ENCODE measurements at places on chromosomes 12 and 14.

DNA sequence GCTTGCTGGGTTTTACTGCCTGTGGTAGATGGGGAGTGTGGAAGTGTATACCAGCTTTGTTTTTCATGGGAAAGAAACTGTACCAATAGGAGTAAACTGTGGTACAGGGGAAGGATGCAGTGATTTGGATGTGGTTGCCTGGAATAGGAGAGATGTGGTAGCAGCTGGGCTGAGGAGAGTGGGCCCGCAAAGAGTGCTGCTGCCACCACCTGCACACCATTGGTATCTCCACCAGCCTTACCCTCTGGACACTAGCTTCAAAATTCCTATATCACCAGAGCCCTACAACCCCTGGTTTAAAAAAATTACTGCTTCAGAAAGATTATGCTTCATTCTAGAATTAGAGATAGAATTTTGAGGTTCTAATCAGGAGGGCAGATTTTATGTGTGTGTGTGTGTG, 53.6 kb downstream of the AKAP6 start:
- DNase-seq, result peak; percentile 27

GRCh38 chr14:68722968-68723566, 69.8 kb downstream of the ZFP36L1 start:
- DNase-seq, result no peak

- DNase-seq, result no peak
Measured at GRCh38 chr12:59698600-59698999, 102.8 kb downstream of the SLC16A7 start.

- no peak for DNase-seq
Measured at GRCh38 chr14:56221382-56222128, 103.3 kb downstream of the PELI2 start.

GRCh38 chr12:54036620-54037359, 3.9 kb downstream of the HOXC5 start:
- no peak for DNase-seq

GRCh38 chr14:102891111-102891510, 31.4 kb upstream of the AMN start:
- DNase-seq, result no peak

GRCh38 chr12:16272222-16272621, 5.3 kb downstream of the SLC15A5 start:
- DNase-seq, result no peak

- no peak for DNase-seq
Measured at GRCh38 chr12:132653567-132654290, 33.4 kb downstream of the POLE start.

DNA sequence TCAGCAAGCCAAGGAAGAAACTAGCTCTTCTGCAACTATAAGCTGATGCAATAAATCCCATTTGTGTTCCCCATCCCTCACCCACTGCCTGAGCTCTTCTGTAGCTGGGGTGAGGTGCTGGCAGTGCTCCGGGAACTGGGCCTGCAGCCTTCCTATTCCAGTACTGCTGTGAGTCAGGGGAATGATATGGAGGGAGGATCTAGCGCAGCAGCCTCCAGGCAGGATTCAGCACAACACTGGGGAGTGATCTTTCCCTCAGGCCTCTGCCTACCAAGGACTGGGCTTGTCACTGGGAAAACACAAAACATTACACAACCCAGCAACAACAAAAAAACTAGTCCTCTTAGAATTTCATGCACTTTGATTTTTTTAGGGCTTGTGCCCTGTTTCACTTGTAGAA, 58.7 kb downstream of the ST8SIA1 start:
- DNase-seq, result no peak

DNA sequence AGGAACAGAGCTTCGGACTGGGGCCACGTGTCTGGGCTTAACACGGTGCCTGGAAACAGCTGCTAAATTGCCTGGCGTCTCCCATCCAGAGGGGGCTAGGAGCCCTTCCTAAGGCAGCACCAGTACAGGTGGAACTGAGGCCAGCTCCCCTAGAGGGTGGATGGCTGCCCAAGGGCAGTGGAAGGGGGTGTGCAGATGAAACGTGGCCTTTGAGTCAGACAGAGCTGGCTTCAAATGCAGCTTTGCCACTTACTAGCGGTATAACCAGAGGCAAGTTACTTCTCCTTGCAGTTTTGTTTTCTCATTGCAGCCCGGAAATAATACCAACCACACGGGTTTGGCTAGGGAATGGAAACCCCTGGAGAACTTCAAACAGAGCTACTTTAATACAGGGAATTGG, 59.3 kb upstream of the SLC24A4 start:
- no peak for DNase-seq

- no peak for DNase-seq
Measured at GRCh38 chr12:93868771-93869170, 191.6 kb downstream of the CRADD start.

- DNase-seq, result no peak
Measured at GRCh38 chr14:101049511-101049910, 146.0 kb upstream of the RTL1 start.

DNA sequence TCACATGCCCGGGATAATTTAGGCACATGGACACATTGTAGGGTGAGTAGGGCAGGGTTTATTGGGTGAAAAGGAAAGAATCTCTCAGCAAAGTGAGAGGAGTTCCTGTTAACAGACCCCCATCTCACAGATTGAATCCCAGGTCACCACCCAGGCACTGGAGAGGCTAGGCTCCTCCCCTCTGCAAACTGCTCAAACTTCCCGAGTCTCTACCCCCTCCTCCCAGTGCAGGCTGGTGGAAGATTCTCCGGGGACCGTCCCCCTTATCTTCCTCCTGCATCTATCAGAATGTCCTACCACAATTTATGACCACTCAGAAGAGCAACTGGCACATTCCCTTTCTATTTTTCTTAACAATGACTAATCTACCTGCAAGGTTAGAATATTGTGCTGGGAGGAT, 126.0 kb downstream of the NTF3 start:
- DNase-seq, result no peak

- DNase-seq, result no peak
Measured at GRCh38 chr14:61493239-61493638, 171.9 kb downstream of the PRKCH start.

- no peak for DNase-seq
Measured at GRCh38 chr14:105316968-105317510, 2.5 kb downstream of the PACS2 start.

DNA sequence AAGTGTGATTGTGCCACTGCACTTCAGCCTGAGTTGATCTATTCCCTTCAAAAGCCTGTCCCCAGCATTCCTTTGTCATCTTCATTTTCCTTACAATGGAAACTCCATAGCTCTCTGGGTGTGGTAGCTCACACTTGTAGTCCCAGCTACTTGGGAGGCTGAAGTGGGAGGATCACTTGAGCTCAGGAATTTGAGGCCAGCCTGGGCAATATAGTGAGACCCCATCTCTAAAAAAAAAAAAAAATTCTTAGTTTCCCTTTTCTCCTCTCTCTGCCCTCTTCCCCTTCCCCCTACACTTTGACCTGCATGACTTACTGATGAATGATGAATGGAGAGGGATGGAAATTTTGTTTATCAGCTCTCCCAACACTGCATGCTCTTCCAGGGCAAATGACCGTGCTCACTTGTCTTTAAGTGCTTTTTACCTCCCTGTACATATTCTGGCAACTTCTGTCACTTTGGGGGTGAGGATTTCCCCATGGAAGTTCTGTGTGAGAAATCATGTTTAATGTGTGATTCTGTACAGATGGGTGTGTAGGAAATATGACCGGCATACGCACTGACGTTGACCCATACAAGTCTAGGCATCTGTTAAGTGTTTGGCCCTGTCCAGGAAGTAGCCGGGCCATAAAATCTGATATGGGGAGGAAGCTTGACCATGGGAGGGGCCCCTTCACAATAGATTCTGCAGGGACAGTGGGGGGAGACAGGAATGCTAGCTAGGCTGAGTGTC, 65.4 kb downstream of the ZFP36L1 start:
- no peak for DNase-seq

DNA sequence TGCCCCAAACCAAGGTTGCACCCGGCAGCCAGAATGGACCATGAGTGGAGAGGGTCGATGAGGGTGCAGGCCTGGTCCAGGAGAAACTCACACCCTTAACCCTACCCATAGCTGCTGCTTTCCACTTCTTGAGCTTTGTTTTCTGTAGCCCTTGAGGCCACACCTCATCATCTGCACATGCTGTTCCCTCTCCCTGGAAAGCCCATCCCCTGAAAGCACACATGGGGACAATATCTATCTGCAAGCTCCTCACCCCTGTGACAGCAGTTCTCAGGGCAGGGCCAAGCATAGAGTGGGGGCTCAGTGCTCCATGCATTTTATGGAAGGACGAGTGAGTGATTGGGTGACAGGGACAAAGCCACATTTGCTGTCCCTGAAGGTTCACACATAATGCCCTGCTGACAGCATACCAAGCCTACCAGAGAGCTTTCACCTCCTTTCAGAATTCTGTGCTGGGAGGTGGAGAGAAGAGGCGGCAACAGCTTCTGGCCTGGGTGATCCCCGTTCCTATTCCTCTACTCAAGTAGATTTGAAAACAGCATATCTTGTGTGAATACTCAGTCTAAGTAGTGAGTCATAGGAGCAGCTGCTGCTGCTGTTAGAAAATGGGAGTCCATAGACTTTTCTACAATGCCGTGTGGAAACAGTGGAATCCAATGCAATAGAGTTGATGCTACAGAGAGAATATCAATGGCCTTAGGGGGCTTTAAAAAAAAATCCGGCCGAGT, 44.6 kb downstream of the SRGAP1 start:
- DNase-seq, result no peak

DNA sequence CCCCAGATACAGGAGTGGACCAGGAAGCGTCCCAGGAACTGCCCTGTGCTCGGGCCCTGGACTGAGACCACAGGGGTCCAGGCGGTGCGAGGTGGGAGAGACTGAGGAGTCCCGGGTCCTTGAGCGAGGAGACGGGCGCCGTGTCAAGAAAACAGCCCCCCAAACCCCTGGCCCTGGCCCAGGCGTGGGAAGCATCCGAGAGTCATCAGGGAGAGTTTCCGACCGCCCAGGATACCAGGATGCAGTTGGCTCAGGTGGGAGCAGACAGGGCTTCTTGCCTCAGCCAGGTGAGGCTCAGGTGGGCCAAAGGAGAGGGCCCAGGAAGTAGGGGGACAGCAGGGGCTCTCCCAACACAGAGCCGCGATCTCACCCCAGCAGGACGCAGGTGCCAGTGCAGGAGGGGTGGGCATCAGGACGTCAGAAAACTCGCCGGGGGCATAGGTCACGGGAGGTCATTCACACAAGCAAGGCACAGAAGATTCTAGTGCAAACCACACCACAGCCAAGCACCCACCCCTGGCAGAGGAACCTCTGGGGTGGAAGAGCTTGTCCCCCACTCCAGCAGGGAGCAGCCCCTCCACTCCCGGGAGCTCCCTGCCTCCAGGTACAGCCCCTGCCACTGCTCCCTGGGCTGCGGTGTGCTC, 102.5 kb upstream of the EIF5 start:
- no peak for DNase-seq

- no peak for DNase-seq
Measured at GRCh38 chr12:75887979-75888378, 143.6 kb downstream of the PHLDA1 start.

DNA sequence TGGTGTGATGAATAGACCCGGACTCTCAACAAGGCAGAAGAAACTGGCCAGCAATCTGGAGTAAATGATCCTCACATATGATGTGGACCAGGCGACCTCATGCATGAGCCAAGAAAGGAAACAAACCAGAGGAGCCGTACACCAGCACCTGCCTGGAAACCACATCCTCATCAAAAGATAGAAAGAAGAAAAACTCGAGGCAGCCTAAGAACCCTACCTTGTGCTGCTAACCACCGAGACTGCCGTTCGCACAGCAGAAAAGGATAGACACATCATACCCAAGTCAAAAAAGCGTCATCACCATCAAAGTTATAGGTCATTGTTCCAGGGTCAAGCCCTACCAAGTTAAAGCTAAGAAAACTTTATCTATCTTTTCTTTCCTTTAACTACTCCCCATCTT, 66.7 kb downstream of the RESF1 start:
- DNase-seq, result no peak

GRCh38 chr14:83780321-83780720, 1749.6 kb upstream of the FLRT2 start:
- no peak for DNase-seq

GRCh38 chr12:112169161-112169872, 44.0 kb downstream of the TRAFD1 start:
- DNase-seq, result no peak

- DNase-seq, result no peak
Measured at GRCh38 chr12:130601327-130601726, 114.8 kb downstream of the RIMBP2 start.

DNA sequence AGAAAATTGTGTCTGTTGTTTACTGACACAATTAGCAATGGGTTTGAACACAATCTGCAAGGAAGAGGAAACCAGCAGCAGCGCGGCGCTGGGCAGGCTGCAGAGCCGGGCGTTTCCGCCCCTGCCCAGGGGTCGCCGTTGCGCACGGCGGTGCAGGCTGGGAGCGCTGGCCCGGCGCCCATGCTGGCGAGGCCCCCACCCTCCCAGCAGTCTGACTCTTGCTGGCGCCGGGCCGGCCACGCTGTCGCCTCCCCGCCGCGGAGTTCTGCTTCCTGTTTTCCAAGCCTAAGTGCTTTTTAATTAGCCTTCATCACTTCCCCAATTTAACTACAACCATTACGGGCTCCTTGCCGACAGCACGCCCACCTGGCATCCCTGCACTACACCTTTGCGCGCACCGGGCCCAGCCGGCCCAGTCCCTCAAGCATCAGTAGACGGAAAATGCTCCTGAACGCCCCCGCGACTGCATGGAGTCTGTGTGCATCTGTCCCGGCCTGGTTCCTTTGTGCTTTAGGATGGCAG, 212.1 kb downstream of the GXYLT1 start:
- peak; percentile 37 for DNase-seq

DNA sequence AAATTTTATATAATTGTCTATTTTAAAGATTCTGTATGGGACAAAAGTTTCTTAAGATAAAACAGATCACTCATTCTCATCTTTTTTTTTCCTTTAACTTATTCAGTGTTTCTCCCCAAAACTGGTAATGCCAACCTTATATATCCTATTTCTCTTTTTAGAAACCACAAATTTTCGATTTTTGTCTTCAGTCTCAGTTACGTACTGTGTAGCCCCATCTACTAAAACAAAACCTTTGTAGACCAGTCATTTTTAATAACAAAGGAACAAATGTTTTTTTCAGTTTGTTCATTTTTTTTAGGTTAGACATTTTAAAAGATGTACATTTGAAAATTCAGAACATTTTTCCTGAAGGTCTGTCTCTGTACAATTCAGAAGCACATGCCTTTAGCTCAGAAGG, 18.2 kb downstream of the PNMA1 start:
- no peak for DNase-seq

DNA sequence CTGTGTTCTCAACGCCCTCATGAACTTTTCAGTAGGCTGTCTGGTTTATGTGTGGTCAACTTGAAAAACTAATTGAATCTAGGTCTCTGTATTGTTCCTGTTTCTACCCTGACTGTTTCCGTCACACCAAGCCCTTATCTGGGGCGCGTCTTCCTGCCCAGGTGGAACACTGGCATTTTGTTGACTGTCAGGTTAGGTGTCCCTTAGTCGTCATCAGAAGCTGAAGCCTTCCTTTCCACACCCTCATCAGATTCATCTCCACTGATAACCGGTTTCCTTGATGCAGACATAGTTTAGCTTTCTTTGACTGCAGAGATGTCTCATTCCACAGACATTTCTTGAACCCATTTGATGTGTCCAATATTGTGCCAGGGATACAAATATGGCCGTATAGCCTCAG, 96.5 kb downstream of the DUSP16 start:
- no peak for DNase-seq
